LNCaP clone FGC (cell line): ENCODE measurements at places on chromosomes 7 and 10.

DNA sequence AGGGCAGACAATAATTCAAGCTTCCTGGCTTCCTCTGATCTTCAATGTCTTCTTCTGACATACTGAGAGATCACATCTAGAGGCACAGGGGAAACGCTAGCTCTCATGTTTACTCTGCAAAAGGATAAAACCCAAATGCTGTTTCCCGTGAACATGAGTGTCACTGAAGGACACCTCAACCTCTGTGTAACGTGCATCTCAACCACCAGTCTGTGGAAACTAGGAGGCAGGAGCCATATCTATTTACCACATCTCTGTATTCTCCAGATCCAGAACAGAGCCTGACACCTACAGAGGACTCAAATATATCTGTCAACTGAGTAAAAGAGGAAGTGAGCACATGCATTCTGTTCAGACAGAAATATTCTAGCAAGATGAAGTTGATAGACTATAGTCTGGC lies 140.3 kb upstream of the TARP start:
- DNase-seq = no peak

- no peak for DNase-seq
Measured at GRCh38 chr10:7070950-7071349, 339.9 kb downstream of the SFMBT2 start.

DNA sequence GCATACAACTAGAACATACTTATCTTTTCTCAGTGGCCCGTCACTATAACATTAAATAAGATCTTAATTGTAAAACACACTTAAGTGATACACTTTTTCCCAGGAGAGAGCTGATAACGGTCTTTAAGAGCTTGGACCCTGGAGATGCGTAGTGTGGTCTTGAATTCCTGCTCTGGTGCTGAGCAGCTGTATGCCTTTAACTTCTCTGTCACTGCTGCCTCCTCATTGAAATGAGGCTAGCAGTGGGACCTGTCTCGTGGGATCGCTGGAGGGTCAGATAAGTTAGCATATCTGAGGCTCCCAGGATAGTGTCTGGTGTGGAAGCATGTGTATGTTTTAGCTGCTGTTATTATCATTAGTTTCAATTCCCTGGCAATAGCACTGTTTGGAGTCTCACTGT lies 194.9 kb downstream of the SDK1 start:
- no peak for DNase-seq

- DNase-seq = no peak
Measured at GRCh38 chr7:68663392-68663791, 934.9 kb upstream of the AUTS2 start.

GRCh38 chr10:19998482-19998881 lies 182.2 kb downstream of the PLXDC2 start:
- DNase-seq = no peak
